Amygdala (tissue), 56 donors: ENCODE measurements at places on chromosomes 12 and 14.

DNA sequence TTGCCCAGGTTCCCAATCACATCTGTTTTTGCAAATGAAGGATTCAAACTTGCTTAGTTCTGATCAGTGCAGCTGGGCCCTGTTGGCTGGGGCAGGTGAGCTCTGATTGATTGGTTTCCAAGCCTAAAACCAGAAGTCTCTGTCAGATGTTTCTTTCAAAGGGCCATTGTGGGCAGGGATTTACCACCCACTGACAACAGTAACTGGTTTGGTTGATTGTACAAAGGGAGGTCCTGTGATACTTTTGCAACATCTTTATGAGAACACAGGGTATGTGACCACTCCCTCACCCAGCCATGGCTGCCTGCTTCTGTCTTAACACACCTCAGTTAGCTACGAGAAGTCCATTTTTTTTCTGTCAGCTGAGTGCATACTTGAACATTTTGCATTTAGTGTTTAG is 184.1 kb downstream of the FLRT2 start:
- DNase-seq, result no peak

DNA sequence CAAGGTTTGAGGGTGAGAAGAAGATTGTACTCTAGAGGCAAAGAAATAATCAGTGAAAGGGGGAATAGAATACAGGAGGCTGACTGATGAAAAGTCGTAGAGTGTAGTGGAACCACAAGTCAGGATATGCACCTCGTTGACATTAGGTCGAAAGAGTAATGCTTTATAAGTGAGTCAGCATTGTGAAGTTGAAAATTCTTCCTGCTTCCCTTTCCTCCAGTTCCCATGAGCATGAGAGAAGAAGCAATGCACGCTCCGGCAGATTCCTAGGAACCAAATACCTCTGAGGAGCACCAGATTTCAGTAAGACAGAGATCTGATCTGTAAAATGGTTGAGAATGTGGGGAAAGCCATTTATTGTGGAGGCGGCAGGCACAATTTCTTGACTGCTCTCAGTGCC is 16.5 kb downstream of the CCER1 start:
- no peak for DNase-seq

DNA sequence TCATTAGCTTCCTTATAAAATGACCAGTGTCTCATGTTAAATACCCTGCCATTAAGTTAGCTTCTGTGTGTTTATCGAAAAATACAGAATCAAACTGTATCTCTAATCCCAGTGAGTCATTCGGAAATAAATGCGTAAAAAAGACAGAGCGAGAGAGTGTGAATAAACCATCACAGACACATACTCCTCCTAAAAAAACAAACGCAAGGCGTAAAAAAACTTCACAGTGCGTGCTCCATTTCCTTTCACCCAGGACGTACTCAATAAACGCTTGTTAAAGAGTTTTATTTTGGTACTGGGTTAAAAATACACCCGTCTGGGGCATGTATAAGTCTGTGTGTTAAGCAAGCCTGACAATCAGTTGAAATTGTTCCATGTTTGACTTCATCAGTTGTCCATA is 58.8 kb upstream of the ISM2 start:
- no peak for DNase-seq

DNA sequence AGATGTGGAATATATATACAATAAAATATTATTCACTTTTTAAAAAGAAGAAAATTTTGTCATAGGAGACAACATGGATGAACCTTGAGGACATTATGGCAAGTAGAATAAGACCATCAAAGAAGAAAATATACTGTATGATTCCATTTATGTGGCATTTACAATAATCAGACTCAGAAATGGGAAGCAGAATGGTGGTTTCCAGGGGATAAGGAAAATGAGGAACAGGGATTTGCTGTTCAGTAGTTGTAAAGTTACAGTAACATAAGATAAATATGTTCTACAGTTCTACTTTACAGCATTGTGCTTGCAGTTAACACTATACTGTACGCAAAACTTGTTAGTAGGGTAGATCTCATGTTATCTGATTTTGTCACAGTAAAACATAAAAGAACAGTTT is 1271.0 kb downstream of the LRFN5 start:
- DNase-seq, result no peak

DNA sequence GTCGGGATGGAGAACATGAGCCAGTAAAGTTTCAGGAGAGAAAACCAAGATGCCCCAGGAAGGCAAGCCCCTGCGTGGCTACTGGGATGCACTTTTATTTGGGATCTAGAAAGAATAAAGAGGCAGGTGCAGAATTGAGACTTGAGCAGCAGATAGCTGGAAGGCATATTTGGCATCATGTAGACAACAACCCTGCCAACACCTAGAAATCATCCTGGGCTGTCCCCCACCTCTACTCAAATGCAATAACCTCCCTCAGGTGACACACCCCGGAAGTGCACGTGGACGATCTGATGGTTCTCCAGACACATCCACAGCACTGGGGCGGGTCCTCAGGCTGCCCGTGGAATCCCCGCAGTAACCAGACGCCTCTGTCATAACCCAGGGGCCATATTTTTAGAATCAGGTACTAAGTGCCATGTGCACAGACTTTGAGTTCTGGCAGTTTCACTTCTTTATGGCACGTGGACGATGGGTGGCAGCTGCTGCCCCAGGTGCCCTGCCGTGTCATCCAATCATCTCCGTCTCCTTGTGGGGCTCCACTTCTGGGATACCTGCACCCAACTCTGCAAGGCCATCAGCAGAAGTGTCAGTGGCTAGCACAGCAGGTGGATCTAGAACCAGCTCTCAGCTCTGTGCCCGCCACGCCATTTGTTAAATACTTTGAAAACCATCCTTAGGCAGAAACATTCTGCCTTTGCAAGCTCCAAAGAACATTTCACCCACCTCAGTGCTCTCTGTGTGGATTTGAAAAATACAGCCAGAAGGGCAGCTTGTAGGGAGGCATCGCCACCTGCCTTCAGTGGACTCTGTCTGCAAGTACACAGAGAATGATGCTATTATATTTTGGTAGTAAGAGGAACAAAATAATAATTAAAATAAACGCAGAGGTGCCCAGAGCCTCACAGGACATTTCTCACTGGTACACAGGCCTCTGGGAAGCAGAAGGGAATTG is 771.7 kb upstream of the TMEM132C start:
- DNase-seq, result no peak

GRCh38 chr12:106994579-106995220 is 7.8 kb upstream of the MTERF2 start:
- DNase-seq, result no peak

DNA sequence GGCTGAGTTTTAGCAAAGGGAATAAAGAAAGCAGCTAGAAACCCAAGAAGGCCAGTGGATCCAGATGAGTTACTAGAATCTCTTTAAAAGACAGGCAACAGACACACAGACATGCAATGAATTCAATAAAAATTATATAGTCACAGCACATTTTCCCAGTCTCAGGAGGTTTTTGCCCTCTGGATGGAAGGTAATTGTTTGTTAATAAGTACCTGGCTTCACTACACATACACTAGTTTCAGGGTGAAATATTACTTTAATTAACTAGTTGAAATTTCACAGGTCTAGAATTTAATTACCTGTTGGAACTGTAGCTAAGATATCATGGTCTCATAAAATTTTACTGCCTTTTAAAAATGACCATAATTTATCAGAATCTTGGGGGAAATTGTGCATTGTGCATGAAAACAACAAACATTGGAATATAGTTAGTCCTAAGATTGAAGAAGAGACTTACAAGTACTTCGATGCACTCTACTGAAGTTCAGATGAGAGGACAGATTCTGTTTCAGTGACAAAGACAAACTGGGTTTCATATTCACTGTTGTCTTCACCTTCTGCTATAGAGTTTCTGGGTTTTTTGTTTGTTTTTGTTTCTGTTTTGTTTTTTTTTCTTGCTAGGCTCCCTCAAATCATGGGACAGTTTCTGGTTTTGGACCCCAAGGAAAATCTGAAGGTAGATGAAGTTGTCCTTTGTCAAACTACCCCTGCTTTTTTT is 277.0 kb upstream of the GARIN6 start:
- DNase-seq, result no peak

DNA sequence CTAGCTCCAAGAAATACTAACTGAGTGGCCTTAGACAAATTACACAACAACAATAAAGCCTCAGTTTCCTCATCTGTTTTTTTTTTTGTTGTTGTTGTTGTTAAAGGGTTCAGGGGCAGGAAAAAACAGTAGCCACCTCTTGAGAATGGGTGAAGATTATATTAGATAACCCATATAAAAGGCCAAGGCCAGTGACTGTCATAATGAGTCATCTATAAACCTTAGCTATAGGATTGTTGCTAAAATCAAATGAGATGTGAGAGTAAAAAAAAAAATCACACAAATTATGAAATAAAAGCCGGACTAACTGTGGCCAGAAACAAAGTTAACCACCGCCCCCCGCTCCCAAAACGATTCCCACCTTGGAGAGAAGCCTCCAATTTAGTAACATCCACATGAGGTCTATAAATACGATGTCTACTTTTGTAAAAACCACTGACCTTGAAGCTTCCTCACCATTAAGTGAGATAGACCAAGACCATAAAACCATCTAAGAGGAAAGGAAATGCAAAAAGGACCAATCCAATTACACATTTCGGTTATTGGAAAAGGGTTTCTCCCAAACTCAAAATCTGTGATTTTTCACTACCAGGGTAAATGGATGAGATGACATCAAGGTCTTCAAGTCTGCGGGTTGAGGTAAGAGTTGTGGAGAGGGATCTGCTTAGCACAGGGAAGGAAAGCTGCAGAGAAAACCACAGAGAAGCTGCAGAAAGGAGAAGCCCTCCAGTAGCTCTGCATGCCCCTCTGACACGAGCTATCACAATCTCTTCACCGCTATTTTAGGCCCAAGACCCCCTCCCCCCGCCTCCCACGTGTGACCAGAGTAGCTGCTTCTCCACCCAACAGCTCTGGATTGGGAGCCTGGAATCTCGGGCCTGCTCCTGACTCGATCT is 1.0 kb downstream of the NAA25 start:
- DNase-seq, result no peak

DNA sequence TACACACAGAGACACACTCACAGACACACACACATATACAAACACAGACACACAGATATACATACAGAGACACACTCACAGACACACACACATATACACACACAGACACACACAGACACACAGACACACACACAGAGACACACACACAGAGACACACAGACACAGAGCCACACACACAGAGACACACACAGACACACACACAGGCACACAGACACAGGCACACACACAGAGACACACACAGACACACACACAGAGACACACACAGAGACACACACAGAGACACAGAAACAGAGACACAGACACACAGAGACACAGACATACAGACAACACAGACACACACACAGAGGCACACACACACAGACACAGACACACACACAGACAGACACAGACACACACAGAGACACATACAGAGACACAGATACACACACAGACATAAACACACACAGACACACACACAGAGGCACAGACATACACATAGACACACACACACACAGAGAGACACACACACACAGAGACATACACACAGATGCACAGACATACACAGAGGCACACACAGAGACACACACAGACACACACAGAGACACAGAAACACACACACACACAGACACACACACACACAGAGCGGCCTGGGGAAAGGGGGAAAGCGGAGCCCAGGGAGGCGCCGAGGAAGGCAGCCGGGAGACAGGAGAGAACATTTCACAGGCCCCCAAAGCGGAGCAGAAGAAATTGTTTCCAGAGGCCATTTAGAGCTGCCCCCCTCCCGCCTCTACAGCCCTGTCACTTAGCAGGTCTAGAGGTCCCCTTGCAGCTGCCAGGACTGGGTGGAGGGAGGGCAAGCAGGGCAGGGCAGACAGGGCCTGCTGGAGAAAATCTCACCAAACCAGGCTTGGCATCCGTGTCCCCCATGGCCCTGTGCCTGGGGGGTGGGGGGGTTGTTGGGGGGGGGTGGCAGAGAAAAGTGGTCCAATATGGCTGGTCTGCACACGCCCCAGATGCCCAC is 38.9 kb downstream of the SERPINA3 start:
- no peak for DNase-seq

- no peak for DNase-seq
Observed at GRCh38 chr14:91119556-91120311, 5.9 kb downstream of the DGLUCY start.

DNA sequence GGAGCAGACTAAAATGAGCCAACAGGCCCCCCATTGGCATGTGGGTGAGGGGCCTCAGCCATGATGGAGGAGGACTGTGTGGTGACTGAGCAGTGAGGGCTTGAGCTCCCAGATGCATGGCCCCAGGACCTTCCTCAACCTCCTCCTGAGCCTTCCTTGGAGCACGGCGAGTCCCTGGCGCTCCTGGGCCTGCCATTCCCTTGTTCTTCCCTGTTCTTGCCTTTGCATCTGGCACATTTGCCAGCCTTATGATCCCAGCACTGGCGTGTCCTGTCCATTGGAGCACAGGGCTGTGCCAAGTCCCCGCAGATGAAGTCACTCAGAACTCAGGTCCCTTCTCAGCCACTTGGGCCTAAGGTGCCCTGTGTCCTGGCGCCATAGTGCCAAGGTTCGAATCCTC is 40.3 kb upstream of the MEG3 start:
- no peak for DNase-seq

GRCh38 chr12:70045036-70045435 is 198.2 kb upstream of the CNOT2 start:
- no peak for DNase-seq

DNA sequence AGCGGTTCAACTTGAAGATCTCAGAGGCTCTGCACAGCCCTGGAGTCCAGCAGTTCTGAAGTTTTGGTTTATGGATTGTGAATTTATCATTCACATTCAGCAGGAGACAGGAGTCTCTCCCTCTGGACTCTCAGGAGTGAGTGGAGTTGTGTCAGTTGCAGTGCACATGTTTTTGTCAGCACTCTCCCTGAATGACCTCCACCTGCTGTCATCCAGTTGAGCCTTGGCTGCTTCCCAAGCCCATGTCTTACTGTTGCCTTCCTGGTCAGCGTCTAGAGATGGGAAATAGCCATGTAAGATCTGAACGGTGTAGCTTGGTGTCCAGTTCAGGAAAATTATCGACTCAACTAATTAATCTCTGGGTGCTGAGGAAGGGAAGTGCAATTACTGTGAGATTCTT is 133.2 kb downstream of the PRKCH start:
- no peak for DNase-seq

DNA sequence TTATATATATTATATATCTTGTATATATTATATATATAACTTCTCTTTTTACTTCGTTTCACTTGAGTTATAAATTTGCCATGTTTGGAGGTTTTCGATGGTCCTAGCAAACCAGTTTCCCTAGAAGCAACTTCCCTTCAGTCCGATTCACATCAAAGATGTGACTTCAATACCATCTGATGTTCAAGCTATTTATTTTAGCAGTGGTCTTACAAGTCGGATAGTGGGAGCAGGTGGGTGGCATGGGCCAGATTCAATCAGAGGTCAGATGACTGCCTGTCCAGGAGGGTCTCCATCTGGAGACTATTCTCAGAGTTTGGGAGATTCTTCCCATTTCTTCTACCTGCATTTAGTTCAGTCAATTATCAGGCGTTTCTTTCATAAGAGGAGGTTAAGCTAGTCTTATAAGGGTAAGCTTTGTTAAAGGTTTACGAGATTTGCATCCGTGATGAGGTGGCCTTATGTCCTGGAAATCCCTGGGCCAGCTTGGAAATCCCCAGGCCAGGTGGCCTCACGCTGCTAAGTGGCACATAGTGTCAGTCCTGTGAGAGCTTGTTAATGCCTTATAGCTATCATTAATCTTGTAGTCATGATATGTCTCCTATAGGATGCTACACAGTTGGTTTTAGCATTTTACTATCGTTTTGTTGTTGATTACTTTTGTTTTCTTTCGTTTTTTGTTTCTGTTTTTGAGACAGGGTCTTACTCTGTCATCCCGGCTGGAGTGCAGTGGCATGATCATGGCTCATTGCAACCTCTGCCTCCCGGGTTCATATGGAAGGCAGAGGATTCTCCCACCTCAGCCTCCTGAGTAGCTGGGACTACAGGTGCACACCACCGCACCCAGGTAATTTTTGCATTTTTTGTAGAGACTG is 145.8 kb downstream of the BICD1 start:
- DNase-seq, result no peak
